ENCODE measurements at places on chromosomes 12 and 14. TPM values are rescaled to one million over a fixed set of nuclear protein-coding genes. Genes with fewer than 3 reads are reported as not detected.

DNA sequence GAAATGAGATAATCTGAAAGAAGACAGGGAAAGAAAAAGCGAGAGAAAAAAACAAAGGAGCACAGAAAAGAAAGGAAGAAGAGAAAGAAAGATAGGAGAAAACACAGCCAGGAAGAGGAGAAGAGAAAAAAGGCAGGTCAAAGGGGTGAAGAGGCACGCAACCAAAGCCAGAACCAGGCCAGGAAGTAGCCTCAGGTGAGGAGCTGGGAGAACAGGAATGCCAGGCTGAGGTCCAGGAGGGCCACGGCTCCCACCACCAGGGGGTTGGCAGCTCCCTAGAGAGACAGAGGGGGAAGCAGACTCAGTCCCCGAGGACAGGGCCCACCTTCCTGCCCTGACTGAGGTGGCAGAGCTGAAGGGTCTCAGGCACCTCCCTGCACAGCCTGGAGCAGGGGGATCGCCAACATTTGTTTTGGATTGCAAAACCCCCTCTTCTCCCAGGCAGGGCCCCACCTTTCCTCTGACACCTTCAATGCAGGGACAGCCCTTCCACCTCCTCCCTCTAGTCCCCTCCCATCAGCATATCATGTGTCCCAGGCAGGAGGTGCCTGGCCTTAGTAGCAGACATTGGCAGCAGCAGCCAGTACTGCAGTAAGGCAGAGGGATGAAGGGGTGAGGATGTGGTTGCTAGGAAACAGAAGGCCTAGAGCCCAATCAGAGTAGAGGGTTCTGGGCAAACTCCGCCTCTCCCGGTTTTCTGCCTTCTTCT is 2.0 kb upstream of the AP1G2 start:
- no peak overlapping the region for H3K4me3 ChIP-seq
- H3K27me3 ChIP-seq: peaks cover 3% of the 10 kb centered on the region
- DNase-seq: no peak
- H3K27ac ChIP-seq: no peak overlapping the region

- H3K27me3 ChIP-seq: 0 out of 2 replicates have a peak, but pooled peaks cover 4% of the 10 kb centered on the region
- no peaks in the 10 kb centered on the region for H3K4me1 ChIP-seq
- H3K4me3 ChIP-seq: no peak overlapping the region
Observed at GRCh38 chr14:22315336-22315735, 273.7 kb downstream of the DAD1 start.

DNA sequence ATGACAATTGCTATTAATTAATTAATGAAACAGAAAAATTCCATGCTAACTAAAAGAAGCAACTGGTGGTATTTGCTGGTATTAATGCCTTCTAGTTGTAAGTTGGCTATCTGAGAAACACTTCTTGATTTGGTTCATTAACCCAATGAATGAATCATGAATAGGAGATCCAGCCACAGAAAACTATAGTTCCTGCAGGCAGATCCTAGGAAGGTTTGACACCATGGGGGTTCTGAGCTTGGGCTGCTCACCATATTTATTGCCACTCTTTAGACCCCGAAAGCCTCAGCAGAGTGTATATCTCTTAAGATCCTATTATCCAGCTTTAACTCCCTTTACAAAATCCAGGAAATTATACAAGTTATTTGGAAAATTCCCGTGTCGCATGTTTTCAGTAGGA is 81.4 kb upstream of the REP15 start:
- no peaks in the 10 kb centered on the region for H3K36me3 ChIP-seq
- H3K4me1 ChIP-seq: peaks cover 66% of the 10 kb centered on the region
- H3K27me3 ChIP-seq: no peaks in the 10 kb centered on the region
- H3K27ac ChIP-seq: peak overlapping the region; percentile 94
- DNase-seq: no peak

Gene LRRC10
- total RNA-seq: not detected

All from SJSA1 (cell line).